Choroid plexus epithelial cell (primary cell): ENCODE measurements at places on chromosomes 11 and 22.

- DNase-seq = peak; percentile 7
Observed at GRCh38 chr11:25970726-25971508, 361.0 kb upstream of the ANO3 start.

DNA sequence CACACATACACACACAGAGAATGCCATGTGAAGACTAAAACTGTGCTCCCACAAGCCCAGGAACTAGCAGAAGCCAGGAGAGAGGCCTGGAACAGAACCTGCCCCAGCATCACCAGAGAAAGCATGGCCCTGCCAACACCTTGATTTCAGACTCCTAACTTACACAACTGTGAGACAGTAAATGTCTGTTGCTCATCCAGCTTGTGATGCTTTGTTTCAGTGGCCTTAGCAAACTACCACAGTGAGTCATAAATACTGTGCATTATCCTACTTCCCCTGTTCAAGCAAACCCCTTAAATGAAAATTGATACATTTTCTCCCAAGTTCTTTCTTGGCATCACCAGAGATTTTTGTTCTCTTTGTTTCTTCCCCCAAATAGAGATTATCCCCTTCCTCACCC lies 1539.4 kb upstream of the TENM4 start:
- DNase-seq = peak; percentile 28

DNA sequence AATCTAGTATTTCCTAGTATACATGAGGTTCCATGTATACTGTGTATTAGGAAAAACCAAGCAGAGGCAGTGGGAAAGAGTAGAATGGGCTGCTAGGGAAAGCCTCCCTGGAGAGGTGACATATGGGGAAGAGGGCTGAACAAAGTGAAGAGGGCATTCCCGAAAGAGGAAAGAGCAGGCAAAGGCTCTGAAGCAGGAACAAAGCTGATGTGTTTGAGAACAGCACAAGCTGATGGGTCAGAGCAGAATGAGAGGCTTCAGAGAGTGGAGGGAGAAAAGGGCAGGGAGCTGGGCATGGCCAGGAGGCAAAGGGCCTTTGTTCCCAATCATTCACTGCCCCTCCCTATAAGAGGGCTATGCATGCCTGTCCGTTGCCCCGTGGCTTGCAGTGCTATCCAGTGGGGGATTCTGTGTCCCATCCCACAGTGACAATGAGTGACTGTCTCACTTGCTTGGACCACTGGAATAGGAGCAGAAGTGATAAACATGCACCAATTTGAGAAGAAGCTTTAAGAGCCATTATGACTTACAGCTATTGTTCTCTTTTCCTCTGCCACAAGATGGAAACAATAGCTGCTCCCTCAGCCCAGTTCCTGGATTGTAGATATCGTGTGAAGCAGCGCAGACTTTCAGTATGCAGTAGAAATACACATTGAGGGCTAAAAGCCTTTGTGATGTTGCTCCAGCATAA lies 39.6 kb downstream of the GALNT18 start:
- no peak for DNase-seq

GRCh38 chr11:30921811-30922210 lies 335.7 kb upstream of the MPPED2 start:
- DNase-seq = no peak

DNA sequence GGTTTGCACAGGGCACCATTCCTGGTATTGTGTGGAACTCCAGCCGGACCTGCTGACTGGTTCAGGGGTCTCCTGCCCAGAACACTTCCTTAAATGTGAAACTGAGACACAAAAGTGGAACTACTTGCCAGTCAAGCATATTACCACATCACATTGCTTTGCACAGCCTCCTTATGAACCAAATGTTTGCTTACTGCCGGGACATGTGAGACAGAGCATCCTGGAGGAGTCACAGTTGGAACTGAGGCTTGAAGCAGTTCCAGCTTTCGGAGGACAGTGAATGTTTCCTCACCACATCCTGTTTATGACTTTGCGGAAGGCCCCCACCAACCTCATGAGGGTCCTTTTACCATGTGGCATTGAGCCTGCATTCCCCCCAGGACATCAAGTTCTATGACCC lies 105.8 kb upstream of the ARHGAP42 start:
- peak; percentile 63 for DNase-seq

DNA sequence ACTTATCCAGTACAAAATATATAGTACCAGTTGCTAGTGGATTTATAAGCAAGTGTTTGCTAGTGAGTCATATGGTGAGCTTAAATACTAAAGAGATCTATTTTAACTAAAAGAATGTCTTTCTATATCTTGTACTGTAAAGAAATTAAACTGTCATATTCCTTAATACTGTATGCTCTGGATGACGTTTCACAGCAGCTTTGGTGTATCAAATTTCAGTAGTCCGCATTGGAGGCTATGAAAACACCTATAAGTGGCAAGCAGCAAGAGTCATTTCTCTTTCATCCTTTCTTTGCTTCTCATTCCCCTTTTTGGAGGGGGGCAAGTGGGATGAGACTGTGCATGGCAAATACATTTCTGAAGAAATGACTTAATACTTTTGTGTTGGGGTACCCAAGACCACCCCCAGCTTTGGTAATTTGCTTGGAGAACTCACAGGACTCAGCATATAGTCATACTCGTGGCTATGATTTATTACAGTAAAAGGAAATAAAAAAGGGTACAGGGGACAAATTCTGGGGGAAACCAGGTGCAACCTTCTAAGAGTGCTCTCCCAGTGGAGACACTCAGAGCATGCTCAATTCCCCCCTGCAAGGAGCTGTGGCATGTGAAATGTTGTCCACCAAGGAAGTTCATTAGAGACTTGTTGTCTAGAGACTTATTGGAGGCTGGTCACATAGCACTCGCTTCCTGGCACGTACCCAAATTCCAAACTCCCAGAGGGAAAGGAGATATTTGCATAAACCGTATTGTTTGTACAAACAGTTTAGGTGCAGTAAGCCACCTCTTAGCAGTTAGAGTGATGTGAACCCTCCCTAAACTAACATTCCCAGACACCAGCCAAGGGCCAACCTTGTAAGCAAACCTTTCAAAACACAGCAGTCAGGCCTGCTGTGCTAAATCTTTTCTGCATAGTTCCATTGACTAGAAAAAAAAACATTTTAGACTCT lies 210.8 kb downstream of the PGR start:
- DNase-seq = peak; percentile 54

GRCh38 chr22:49062802-49063544 lies 764.7 kb downstream of the BRD1 start:
- DNase-seq = no peak

GRCh38 chr11:112103446-112103845 lies 16.8 kb downstream of the SDHD start:
- no peak for DNase-seq

GRCh38 chr22:49672014-49672516 lies 155.6 kb downstream of the BRD1 start:
- DNase-seq = no peak

DNA sequence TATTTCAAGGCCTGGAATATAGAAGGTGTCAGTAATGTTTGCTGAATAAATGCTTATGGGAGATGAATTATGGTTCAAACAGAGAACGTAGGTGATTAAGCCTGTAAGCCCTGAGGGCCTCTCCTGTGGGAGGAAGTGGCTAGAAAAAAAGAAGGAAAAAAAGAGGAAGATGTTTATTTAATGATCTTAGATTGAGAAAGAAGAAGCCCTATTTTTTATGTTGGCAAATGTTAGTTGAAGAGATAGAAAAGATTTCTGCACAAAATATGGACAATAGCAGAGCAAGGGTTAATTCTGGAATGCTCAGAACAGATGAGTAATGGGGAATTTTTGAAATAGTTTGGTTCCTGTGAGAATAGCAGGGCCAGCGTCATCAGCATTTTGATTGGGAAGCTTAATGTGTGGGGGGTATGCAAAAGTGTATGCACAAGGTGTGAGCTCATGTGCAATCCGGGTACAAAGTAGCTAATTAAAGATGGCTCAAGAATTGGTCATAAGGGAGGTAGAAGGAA lies 95.7 kb downstream of the TEAD1 start:
- DNase-seq = peak; percentile 89

DNA sequence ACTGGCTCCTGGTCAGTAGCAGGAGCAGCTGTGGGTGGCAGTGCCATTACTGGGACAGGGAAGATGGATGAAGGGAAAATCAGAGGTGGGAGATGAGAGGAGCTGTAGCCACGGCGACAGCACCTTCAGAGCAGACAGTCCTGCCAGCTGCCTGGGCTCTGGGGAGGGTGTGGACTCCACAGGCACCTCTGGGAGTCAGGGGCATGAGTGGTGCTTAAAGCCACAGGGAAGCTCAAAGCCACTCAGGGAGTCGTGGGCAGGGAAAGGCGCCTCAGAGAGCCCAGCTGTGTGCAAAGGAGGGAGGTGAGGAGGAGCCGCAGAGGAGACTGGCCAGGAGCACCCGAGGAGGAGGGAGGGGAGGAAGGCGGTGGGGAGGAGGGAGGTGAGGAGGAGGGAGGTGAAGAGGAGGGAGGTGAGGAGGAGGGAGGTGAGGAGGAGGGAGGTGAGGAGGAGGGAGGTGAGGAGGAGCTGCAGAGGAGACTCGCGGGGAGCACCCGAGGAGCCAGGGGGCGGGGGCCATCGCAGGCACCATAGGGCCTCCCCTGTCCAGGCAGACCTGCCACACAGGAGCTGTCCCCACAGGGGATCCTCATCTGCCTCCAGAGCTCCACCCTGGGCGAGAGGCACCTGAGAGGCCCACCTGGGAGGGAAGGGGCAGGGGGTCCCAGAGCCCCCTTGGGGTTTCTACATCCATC lies 977.6 kb downstream of the BRD1 start:
- DNase-seq = no peak

DNA sequence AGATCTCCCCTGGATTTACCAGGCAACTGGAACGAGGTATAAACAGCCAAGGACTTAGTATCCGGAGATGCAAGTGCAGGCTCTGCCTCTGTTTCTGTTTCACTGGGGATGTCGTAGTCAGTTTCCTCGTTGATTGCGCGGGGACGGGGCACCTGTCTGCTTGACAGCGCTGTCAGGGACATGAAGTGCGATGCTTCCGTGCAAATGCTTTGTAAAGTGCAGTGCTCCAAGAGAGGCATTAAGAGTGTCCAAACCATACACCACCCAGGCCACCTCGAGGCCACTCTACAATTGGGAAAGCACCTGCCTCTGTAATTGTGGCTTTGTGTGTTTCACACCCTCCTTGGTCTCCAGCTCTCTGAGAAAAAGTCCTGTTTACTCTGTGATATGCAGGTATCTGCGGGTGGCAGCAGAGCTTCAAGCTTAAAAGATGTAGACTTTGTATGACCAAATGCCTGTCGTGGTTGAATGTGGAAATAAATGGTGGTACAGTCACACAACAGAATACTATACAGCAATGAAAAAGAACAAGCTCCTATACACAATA lies 18.6 kb upstream of the CD5 start:
- DNase-seq = no peak

DNA sequence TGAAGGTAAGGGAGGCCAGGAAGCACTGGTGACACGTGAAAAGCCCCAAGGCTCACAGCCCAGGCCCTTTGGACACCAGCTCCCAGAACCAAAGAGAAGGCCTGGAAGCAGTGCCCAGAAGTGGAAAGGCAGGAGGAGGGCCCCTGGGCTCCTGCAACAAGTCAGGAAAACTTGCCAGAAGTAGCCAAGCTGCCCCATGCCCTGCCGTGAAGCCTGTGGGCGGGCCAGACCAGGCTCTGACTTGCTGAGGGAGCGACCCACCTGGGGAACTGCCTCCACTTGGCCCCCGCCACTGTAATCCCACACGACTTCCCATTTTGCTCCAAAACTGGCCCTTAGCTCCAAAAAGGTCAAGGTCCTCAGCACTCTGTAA lies 51.3 kb upstream of the ARFGAP3 start:
- no peak for DNase-seq

GRCh38 chr11:33942954-33943353 lies 51.1 kb upstream of the LMO2 start:
- peak; percentile 68 for DNase-seq

- DNase-seq = peak; percentile 91
Observed at GRCh38 chr11:26930518-26931247, 63.2 kb upstream of the FIBIN start.
